Hindlimb muscle (tissue), 1 donor: ENCODE measurements at places on chromosomes 5 and 9. TPM values are rescaled to one million over a fixed set of nuclear protein-coding genes. Genes with fewer than 3 reads are reported as not detected.

DNA sequence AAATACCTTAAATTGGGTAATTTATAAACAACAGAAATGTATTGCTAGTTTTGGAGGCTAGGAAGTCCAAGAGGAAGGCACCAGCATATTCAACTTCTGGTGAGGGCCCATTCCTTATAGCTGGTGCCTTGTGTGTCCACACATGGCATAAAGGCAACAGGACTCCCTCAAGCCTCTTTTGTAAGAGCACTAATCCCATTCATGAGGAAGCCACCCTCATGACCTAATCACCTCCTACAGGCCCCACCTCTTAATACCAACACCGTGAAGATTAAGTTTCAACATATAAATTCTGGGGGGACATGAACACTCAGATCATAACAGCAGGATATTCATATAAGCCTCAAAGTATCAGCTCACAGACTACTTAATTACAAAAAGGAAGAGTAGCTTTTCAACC lies 4.0 kb upstream of the PLAC8L1 start:
- no peak for DNase-seq

DNA sequence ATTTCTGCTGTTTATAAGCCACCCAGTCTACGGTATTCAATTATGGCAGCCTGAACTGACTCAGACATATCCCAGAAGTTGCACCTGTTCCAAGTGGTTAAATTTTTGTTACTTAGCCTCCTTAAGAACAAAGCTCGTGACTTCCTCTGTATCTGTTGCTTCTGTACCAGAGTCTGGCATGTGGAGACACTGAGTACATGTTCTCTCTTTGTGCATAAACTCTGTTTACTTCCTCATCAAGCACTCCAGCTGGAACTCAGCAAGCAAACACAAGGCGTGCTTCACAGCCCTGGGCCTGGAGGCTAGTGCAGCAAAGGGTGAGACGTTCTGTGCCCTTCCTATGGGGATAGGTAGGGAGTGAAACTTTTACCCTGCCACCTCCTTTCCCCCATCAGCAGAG lies 19.0 kb downstream of the C9orf152 start:
- DNase-seq = no peak

- DNase-seq = peak; percentile 35
These were observed 1.0 kb downstream of the FREM1 start for GRCh38 chr9:14909181-14909580.

DNA sequence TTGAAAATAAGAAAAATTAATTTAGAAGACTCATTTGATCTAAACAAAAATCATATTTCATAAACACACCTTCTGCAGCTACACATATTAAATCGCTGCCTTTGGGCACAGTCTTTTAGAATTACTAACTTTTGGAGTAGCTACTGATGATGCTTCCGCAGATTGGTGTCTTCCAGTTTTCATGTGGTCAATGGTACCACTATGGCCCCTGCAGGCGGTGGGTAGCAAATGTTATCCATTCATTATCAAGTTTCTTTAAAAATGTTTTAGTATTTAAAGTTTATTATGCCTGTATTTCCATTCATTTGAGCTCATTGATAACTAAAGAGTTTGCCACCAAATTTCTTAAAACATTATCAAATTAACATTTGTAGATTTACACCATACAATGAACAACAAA lies 122.9 kb upstream of the GRAMD2B start:
- no peak for DNase-seq

DNA sequence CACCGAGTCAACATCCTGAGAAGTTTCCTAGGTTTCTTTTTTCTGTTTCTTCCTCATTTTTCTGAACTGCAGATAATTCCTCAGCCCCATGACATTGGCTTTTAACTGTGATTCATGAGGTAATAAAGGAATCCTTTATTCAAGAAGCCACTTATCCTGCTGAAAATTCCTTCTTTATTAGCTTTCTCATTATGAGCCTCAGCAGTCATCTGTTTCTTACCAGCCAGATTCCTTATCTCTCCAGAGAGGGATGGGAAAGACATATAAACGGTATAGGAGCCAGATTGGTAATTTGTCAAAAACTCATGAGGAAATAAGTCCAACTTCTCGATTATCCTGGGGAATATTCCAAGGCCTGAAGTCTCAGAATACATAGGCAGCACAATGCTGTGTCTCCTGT lies 465.4 kb downstream of the ICE1 start:
- DNase-seq = no peak

Gene PCDHB10
- 5.3 TPM for polyA plus RNA-seq

- no peak for DNase-seq
These were observed 280.9 kb downstream of the NFIB start for GRCh38 chr9:14033067-14033466.

DNA sequence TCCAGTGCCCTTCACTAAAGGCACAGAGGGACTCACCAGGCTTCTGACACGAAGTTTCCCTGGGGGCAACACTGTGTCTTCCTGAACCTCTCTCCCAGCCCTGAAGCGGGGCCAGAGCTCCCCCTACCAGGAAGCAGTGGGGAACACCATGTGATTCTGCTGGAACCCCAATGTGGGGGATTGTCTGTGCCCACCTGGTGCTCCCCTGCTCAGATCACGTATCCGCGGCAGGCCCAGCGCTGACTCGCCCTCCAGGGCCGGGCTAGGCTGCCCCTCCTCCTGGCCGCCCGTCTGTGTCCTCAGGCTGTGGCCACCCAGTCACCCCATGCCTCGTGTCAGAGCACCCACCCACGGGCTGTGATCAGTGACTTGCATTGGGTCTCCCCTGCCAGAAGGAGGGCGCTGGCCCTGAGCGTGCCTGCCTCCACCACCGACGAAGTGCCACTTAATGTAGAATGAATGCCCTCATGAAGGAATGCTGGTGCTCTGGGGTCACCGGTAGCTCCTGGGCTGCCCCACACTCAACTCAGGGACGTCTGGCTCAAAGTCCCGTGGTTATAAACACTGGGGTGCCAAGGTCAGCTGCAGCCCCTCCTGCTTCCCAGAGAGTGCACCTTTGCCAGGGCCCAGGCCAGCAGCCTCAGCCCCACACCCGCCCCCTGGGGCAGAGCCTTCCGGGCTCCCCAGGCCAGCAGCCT lies 22.1 kb downstream of the SARDH start:
- no peak for DNase-seq

Gene MUSK
- polyA plus RNA-seq = 10.2 TPM

Gene TMC1
- polyA plus RNA-seq = 1.1 TPM
